ENCODE measurements at places on chromosomes 7 and 10.

DNA sequence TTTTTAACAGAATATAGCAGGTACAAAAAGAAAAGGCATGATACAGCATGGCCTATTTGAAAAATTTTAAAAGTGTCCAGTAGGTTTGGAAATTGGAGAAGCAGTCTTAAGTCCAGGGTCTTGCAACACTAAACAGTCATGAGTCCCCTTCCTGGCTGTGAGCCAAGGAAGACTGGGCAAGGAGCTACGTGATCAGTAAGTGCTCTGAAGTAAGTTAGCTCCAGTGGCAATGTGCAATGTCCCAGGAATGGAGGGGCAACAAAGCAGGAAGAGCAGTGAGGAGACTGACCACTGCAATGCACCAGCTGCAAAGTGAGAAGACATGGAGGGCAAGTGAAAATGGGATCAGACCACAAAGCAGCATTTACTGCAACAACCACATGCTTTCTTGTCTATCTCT, 72.9 kb upstream of the GRID1 start:
- no peak for DNase-seq

GRCh38 chr7:115881476-115881875, 149.1 kb downstream of the TFEC start:
- DNase-seq: no peak

DNA sequence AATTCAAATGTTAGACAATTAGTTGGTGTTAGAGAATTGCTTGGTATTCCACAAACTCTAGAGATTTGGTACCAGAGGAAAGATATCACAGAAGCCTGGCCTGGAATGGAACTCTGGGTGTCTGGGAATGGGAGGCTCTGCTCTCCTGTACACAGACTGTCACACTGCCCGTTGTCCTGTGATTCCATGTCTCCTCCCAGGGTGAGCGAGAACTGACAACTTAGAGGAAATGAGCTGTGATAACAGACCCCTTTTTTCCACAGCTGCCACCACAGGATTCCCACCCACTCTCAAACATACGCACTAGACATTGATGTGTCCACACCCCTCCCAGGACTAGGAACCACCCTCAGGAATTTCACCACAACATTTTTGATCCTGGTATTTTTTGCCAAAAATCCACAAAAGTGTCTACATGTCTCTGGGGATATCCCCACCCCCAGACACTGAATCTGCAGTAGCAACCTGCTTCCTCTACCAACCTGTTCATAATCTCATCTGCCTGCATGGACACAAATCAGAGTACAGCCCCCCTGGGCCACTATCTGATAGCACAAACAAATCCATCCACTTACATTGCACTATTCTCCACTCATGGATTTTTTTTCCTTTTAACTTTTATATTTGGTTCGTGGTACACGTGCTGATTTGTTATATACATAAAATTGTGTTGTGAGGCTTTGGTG, 4.7 kb downstream of the ZNF273 start:
- no peak for DNase-seq

- no peak for DNase-seq
Observed at GRCh38 chr10:92657024-92657423, 32.7 kb upstream of the HHEX start.

DNA sequence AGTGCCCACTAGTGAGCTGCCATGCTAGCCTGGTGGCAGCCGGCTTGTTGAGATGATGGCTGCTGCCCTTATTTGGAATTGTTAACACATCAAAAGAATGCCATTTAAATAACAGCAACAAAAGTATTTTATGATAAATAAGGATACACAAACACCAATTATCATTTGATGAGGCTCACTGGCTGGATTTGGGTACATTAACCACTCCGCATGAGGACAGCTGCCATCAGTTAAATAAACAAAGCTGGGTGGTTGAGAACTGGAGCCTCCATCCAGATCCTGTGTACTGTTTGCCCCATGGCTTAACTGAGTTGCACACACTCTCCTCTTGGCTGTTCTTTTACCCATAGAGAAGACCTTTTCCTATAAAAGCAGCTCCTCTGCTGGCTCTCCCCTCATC, 103.8 kb downstream of the RGS10 start:
- DNase-seq: no peak

DNA sequence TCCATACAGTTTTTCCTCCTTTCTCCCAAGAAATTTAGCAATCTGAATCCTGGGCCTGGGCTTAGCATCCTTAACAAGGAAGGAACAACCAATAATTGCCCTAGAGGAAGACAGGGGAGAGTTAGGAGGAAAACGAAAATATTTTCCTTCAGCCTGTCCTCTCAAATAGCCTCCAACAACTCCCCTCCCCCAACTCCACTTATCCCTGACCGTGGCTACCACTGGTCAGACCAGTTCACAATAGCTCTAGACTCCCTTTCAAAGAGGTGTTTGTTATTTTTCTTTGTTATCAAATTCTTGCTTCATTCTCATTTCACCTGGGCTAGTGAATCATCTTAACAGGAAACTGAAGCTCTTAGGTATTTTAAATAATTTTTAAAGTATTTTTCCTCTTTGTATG, 114.1 kb downstream of the CPED1 start:
- DNase-seq: no peak

GRCh38 chr7:18163091-18163490, 135.4 kb upstream of the PRPS1L1 start:
- DNase-seq: no peak

GRCh38 chr7:88268858-88269257, 37.8 kb downstream of the STEAP4 start:
- DNase-seq: no peak

GRCh38 chr7:139453673-139454321, 29.7 kb downstream of the KLRG2 start:
- DNase-seq: no peak

GRCh38 chr10:38157270-38157685, 63.1 kb downstream of the ZNF37A start:
- no peak for DNase-seq

DNA sequence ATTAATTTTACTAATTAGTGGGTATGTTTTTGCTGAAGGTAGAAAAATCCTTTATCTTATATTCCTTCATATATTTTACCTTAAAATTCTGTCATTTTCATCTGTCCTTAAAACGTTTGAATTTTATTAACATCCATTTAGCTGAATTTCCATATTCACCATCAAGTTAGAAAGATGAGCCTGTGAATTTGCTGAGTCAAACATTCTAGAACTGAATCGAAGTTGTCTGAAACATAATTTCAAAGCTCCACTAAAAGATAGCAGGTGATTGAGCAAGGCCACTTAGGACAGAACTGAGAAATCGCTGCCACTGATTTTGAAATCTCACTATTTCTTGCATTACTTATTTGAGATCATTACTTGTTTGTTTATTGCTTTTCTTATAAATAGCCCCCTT, 17.5 kb downstream of the HGF start:
- no peak for DNase-seq

- no peak for DNase-seq
Observed at GRCh38 chr10:90051474-90051873, 350.1 kb downstream of the KIF20B start.

DNA sequence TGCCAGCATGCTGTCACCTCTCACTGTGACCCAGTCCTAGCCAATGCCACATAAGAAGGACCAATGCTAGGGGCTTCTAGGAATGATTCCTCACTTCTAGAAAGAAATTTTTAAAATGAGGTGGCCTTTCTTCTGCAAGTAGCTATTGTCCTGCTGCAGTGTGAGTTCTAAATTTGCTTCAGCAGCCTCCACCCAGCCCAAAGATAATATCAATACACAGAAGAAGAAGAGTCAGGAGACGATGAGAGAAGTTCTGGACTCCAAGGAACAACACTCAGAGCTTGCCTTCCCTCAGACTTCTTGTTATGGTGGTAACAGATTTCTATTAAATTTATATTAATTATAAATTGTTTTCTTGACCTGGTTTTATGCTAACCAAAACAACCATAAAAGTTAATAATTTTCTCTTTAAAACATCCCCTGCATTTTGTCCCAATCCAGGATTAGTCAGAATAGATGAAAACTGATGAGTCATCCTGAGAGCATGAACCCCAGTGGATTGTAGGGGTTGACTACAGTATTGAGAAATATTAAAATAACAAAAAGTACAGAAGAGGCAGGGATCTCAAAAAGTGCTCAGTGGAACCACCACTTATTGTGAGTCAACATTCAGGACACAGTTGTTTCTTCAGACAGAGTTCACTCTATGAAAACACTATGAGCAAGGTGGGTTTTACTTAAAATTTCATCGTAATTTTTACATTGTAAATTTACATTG, 29.6 kb upstream of the AKR1C2 start:
- no peak for DNase-seq

DNA sequence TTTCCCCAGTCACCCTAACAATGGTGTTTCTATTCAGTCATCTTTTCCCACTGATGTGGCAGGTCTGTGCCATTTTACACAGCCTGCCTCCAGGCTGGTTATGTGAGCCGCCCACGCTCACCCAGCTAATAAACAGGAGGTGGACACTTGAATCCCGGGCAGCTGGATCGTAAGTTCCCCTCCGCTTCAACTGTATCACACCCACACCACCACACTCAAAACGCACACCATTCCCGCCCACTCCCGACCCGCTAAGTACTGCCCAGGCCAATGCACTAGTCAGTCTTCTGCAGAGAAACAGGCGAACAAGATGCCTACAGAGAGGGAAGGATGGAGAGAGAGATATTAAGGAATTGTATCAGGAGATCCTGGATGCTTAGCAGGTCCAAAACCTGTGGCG, 38.9 kb upstream of the PFKP start:
- DNase-seq: no peak

DNA sequence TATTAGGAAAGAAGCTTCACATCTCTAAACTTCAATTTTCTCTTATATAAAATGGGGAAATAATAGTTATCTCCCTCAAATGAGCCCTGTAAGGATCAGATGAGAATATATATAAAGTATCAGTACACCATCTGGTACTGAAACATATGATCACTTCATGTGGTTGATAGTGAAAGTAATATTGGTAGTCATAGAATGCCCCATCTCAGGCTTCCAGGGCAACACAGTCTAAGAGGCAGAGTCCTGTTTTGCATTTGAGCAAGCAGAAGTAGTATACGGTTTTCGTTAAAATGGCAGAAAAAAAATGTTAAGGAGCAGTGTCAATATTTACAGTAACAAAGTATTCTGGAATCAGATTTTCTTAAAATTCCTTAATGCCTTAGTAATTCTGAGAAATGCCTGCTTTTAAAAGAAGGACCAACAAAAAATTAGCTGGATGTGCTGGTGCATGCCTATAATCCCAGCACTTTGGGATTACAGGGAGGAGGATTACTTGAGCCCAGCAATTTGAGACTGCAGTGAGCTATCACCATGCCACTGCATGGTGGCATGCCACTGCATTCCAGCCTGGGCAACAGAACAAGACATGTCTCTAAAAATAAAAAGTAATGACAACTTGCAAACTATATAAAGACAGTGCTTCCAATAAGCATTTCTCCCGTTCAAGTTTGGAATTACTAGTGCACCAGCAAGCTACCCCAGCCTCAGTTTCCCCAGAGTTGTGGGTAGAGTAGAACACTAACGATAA, 19.8 kb downstream of the KBTBD2 start:
- no peak for DNase-seq

GRCh38 chr10:1549591-1550290, 187.6 kb downstream of the ADARB2 start:
- DNase-seq: no peak

DNA sequence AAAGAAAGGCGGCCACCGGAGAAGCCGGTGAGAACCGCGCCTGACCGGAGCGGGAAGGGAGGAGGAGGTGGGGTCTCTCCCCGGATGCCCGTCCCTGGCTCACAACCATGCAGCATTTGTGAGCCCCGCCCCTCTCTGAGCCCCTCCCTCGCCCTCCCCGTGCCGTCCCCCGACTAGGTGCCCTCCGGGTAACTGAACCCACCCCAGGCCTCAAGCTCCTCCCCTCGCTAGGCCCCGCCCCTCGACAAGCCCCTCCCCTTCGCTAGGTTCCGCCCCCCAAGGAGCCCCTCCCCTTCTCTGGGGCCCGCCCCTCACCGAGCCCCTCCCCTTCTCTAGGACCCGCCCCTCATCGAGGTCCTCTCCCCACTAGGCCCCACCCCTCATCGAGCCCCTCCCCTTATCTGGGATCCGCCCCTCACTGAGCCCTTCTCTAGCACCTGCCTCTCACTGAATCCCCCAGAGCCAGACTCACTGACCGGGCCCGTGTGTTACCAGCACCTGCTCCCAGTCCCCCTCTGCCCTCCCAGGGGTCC, 42.2 kb upstream of the HSPB1 start:
- DNase-seq: no peak

DNA sequence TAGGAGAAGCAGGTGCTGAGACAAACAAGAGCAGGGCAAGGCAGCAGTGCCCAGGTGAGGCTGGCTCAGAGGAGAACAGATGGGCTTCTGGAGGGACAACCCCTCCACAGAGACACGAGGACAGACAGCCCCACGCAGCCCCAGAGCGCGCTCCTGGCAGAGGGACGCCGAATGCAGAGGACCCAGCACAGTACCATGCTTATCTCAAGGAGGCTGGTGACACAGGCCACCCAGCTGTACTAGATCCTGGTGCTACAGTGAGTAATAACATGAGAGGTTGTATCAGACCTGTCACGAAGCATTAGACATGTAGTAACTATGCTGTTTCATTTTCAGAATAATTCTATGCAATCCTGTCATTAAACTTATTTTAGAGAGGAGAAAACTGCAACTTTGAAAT, 60.4 kb upstream of the NCAPG2 start:
- DNase-seq: no peak

DNA sequence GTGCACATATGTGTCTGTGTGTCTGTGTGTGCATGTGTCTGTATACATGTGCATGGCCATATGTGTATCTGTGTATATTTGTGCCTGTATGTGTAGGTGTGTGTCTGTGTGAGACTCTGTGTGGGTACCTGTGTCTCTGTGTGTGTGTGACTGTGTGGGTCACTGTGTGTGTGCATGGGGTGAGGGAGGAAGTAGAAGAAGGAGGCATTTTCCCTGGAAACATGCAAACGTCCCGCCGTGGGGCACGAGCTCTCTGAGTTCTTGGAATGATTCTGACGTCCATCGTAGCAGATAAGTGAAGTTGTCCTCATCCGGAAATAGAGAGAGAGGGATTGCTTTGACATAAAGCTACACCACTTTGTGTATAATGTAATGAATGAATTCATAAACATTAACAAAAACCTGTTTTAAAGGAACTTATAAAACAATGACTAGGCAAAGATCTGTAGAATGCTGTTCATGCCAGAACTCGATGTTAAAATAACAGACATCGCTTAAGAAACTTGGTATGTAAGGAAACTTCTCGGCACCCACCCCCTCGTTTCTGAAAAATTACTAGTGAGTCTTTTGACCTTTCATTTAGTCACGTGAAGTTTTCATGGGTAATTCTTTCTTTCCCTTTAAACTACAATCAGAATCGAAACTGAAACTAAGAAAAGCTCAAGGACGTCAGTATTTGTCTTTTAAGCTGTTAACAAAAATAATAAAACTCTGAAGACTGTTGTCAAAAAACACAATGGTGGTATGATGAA, 43.6 kb upstream of the KLF6 start:
- no peak for DNase-seq

GRCh38 chr10:63323701-63324494, 141.9 kb downstream of the JMJD1C start:
- no peak for DNase-seq

- no peak for DNase-seq
Observed at GRCh38 chr7:29385214-29385814, 178.3 kb upstream of the PRR15 start.
